ENCODE measurements at places on chromosomes 2 and 18.

DNA sequence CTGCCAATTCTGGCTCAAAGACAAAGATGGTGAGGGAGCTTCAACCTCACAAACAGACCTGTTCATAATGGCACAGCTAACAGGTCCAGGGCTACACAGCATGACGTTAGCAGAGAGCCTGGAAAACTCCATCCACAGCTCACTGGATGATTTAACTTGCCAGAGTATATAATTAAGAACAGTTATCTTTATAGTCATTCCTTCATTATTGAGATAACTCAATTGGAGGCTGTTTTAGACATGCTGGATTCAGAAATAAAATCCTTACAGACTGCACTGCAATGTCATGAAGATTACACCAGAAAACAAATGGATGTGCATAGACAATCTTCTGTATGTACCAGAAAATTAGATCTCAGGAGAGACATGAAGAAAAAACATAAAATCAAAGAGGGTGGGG is 55.1 kb upstream of the LYPD1 start:
- no peak for DNase-seq

- DNase-seq, result no peak
These were observed 122.2 kb downstream of the SATB2 start for GRCh38 chr2:199335502-199335901.

GRCh38 chr18:75200071-75200470 is 8.9 kb downstream of the PTGR3 start:
- DNase-seq, result no peak

DNA sequence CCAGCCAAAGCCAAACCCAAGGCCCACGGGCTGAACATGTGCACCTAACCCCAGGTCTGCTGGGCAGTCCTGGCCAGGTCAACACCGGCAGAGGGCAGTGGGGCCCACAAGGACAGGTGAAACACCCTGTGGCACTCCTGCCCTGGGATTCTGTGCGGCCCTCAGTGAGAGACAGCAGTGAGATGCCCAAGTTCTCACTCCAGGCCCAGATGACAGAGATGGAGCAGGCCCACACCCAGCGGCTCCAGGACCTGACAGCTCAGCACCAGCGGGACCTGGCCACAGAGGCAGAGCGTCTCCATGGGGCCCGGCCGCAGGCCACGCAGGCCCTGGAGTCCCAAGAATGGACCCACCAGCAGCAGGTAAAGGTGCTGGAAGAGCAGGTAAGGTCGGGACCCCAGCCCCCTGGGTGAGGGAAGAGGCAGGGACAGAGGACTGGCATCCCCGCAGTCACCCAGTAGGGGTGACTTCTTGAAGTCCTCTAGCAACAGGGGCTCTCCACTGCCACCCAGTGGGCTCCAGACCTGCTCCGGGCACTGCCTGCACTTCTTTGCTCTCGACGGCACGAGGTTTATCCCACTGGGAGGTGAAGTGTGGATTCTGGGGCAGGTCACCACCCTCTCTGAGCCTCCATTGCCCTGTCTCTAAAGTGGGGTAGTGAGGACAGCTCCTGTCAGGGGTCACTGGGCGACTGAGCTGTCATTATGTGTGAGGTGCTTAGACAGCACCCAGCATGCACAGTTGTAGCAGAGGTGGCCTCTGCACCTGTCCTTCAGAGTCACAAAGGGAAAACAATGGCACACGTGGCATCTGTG is 8.8 kb upstream of the SNED1 start:
- no peak for DNase-seq

DNA sequence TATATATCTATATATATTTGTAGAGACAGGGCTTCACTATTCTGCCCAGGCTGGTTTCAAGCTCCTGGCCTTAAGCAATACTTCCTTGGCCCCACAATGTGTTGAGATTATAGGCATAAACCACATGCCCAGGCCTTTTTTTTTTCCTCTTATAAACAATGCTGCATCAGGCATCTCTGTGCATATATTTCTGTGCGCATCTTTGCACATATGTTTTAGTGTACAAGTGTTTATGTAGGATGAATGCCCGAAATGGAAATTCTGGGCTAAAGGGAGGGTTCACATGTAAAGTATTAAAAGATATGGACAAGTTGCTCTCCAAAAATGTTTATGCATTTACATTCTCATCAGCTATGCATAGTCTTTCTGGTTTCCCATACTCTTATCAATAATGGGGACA is 183.2 kb upstream of the SPRED2 start:
- no peak for DNase-seq

DNA sequence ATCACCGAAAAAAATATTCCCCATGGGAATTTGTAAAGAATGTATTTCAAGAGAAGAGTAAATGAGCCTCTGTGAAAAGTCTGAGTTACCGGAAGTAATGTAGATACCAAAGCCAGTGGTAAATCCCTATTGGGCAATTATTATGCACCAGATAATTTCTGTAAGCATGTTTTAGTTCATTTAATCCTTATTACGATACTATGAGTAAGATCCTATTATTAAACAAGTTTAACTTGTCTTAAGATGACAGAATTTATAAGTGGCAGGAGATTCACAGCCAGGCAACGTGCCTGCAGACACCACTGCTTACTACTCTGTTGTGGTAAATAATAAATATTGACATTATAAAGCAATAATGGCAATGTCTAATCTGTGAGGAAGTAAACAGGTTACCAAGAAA is 280.8 kb upstream of the RGPD4 start:
- no peak for DNase-seq

GRCh38 chr2:107418708-107419107 is 408.0 kb upstream of the RGPD4 start:
- no peak for DNase-seq

Data from activated T-cell treated with anti-CD3 and anti-CD28 coated beads, Interleukin-2, amount 50 U/mL, for 48 hours (primary cell).